SHP77 treated with DMSO at 0.1 percent for 48 hours (cell line): ENCODE measurements at places on chromosomes 16 and 17.

DNA sequence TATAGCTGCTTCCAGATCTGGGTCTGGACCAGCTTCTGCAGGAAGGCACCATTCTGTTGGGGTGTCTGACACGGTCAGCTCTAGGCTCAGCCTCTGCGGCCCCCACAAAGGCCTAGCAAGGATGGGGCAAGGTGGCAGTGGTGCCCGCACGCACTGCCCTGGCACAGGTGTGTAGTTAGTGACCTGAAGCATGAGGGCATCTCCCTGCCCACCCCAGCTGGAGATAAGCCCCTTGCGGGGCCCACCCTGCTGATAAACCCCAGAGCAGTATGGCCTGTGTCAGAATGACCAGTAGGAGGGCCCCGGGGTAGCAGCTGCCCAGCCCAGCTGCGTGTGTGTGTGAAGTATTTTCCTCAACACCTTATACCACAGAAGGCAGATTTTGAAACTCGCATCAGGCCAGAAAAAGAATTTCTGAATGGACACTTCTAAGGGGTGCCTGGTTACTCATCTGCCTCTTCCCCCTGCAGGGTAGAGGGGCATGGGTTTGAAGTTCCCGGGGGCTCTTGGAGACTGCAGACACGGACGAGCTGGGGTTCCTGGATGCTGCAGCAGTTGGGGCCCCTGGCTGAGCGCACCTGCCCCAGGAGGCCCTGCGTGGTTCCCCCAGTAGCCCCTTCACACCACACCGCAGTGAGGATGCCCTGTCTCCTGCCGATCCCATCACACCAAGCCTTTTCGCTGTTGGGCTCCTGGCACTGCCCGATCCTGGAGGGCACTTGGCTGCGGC, 4.5 kb downstream of the ARHGDIA start:
- DNase-seq: no peak

- DNase-seq: no peak
Observed at GRCh38 chr17:27544350-27545131, 86.4 kb upstream of the LGALS9 start.

DNA sequence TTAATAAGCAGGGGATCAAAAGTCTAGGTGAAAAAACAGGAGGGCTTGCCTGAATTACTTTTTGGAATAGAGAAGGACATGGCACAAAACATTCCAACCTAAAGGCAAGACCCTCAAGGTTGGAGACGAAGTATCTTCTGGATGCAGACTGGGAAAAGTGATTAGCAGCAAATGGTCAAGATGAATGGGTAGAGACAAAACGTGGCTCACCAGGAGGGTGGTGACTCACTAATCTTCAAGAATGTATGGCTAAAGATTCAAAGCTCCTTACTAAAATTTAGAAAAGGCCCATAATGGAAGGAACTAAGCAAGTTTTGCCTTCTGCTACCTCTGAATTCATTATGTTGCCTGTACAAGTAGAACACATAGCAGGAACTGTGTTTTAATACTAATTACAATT, 469.5 kb upstream of the RBFOX1 start:
- DNase-seq: no peak

DNA sequence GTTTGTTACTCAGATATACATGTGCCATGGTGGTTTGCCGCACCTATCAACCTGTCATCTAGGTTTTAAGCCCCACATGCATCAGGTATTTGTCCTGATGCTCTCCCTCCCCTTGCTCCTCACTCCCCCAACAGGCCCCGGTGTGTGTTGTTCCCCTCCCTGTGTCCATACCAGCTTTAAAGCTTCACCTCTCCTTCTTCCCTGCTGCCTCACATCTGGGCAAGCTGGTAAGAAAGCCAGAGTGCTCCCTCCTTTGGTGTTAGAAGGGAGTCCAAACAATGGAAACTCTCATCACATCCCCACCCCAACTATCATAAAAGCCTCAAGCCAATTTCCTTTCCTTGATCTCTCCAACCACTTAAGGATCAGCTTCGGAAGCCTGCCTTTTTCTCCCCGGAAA, 1115.6 kb upstream of the GOT2 start:
- no peak for DNase-seq

DNA sequence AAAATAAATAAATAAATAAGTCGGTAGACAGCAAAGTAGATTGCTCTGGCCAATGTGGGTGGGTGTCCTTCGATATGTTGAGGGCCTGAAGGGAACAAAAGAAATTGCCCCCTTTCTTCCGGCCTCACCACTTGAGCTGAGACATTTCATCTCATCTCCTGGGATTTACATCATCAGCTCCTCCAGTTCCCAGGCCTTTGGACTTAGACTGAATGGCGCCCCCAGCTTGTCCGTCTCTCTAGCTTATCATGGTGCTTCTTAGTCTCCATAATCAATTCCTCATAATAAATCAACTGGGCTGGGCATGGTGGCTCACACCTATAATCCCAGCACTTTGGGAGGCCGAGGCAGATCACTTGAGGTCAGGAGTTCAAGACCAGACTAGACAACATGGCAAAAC, 13.8 kb upstream of the HAP1 start:
- no peak for DNase-seq

DNA sequence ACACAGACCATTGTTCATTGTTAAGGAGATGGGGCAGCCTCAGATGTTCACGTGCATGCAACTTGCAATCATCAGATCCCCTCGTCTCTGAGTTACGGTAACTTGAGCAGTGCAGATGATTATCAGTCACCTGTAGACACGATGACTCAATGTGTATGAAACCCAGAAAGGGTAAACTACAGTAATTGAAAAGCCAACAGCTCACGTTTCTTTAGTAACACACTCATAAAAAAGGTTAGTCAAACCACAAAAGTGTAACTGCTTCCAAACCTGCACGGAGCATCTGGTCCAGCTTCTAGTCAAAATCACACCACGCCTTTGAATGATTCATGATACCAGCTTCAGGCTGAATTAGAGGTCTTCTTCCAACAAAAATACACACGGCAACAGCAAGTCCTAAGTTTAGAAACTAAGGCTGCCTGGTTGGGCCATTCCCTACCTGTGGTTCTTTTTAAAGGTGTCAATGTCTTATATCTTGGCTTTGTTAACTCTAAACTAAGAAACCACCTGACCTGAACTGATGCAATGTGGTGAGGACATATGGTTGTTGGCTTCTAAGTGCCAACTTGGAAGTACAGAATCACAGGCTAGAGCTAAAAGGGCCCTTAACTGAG, 32.3 kb downstream of the GRB7 start:
- DNase-seq: peak; percentile 7

DNA sequence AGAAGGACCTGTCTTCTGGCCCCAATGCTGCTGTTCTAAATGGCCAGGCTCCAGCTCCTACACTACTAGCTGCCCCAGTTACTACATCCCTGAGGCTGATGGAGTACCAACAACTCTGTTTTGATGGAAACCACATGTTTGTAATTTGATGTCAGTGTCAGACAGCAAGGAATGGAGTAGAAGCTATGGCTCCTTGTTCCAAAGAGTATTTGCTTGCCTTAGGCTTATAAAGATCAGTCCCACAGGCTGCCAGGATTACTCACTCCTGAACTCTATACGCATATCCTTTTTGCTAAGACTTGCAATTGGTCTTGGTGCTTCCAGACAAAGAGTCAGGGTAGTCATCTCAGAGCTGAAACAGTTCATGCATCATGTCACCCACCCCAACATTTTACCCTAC, 139.6 kb downstream of the HS3ST3A1 start:
- DNase-seq: no peak

GRCh38 chr16:81106826-81107503, 10.8 kb upstream of the GCSH start:
- DNase-seq: no peak

DNA sequence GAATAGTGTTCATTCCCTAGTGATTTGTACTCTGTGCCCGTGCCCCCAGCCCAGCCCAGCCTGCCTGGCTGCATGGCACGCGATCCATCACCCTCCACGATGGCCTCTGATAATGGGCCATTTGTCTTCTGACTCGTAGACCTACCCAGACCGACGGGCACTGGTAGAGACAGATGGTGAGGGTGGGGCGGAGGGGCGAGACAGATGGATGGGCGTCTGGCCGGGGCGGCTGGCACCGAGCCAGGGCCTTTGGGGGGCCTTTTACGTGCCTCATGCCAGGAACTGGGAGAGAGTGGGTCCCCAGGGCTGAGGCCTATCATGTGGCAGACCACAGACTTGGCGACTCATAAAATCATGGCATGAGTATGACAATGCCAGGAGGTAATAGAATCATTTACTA, 25.4 kb downstream of the CRHR1 start:
- DNase-seq: no peak

DNA sequence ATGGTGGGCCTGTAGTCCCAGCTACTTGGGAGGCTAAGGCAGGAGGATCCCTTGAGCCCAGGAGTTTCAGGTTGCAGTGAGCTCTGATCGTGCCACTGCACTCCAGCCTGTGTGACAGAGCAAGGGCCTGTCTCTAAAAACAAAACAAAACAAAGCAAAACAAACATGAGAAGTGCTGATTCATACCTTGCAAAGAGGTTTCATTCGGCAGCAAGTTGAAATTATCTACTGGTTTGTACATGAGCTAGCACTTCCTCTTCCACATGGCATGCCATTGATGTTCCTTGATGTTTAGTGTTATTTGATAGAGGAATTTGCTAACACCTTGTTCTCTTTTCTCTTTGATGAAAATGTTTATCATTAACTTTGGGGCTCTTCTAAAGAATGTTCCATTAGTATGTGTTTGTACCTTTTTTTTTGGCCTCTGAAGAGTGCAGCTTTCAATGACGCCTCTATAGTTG, 50.6 kb downstream of the SPECC1 start:
- no peak for DNase-seq

GRCh38 chr16:28823291-28823872, 583 bp downstream of the ATXN2L start:
- DNase-seq: no peak

GRCh38 chr16:79612207-79612606, 11.7 kb upstream of the MAF start:
- no peak for DNase-seq

- DNase-seq: no peak
Observed at GRCh38 chr17:65533056-65533745, 28.2 kb downstream of the AXIN2 start.

DNA sequence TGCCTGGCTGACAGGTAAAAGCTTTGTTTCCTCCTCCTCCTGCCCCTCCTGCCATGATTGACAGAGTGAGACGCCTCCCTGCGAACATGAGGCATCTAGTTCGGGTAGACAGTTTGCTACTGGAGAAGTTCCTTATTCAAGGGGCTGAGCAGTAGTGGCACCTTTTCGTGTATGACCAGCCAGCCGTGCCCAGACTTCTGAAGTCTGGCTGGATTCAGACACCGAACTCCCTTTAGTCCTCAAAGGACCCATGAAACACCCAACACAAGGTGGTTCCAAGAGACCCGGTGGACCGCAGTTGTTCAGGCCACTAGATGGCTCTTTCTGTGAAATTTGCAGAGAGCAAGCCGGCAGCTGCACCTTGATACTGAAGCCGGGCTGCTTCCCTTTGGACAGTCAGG, 192.8 kb downstream of the XYLT1 start:
- no peak for DNase-seq

DNA sequence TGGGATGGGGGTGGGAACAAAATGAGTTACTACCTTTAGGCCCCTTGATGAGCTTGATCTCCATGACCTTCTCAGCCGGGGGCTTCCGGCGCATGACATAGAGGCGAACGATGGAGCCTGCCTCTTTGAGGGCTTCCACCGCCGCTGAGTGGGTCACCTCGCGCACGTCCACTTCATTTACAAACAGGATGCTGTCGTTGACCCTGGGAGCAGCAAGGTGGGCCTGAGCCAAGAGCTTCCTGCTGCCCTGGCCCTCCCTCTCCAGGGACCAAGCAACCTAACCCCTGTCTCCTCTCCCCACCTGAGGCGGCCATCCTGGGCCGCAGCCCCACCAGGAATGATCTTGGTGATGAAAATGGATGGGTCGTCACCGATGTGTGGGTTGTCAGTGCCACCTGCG, 16.2 kb downstream of the DLG4 start:
- DNase-seq: no peak

GRCh38 chr16:2985893-2986355, 5.7 kb upstream of the PKMYT1 start:
- DNase-seq: peak; percentile 6

DNA sequence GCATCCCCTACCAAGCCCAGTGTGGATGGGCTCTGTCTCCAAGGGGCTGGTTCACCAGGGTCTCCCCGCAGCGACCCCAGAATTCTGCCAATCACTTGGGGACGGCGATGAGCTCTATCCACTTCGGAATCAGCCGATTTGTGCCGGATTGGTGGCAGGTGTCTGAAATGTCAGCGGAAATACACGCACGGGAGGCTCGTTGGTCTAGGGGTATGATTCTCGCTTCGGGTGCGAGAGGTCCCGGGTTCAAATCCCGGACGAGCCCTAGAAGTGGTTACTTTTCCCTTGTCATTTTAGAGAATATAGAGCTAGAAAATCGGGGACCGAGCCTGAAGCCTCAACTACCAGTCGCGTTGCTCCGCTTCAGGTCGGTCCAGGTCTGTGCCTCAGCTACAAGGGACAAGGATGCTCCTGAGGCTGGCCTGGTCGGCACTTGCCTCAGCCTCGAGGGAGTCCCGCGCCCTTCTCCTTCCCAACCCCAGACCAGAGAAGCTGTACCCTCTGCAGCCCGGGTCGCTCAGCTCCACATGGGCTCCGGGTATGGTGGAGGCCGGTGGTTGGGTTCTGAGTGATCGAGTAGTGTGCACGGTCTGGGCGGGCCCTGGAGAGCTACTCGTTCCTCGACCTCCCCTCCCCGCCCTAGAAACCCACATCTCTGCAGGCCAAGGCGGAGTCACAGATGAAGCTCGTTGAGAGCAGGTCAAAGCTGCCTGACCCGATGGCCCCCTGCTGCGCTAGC, 16.0 kb upstream of the OR1F1 start:
- DNase-seq: no peak

DNA sequence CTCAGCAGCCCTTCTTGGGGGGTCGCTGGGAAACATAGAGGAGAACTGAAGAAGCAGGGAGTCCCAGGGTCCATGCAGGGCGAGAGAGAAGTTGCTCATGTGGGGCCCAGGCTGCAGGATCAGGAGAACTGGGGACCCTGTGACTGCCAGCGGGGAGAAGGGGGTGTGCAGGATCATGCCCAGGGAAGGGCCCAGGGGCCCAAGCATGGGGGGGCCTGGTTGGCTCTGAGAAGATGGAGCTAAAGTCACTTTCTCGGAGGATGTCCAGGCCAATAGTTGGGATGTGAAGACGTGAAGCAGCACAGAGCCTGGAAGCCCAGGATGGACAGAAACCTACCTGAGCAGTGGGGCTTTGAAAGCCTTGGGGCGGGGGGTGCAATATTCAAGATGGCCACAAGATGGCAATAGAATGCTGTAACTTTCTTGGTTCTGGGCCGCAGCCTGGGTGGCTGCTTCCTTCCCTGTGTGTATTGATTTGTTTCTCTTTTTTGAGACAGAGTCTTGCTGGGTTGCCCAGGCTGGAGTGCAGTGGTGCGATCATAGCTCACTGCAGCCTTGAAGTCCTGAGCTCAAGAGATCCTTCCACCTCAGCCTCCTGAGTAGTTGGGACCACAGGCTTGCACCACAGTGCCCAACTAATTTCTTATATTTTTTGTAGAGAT, 3.4 kb downstream of the STH start:
- peak; percentile 9 for DNase-seq
